ENCODE measurements at places on chromosomes 5 and 9. TPM values are rescaled to one million over a fixed set of nuclear protein-coding genes. Genes with fewer than 3 reads are reported as not detected.

GRCh38 chr9:102087141-102087540 lies 348.7 kb upstream of the GRIN3A start:
- DNase-seq: no peak

The IDNK gene
- total RNA-seq: 5.6 TPM

The PRRT1B gene
- total RNA-seq: 1.9 TPM

GRCh38 chr9:88745276-88746001 lies 210.5 kb downstream of the NXNL2 start:
- no peak for DNase-seq

GRCh38 chr9:15714746-15715145 lies 161.9 kb downstream of the CCDC171 start:
- no peak for DNase-seq

The SLC45A2 gene
- not detected for total RNA-seq

GRCh38 chr9:126991183-126991582 lies 76.6 kb downstream of the RALGPS1 start:
- no peak for DNase-seq

DNA sequence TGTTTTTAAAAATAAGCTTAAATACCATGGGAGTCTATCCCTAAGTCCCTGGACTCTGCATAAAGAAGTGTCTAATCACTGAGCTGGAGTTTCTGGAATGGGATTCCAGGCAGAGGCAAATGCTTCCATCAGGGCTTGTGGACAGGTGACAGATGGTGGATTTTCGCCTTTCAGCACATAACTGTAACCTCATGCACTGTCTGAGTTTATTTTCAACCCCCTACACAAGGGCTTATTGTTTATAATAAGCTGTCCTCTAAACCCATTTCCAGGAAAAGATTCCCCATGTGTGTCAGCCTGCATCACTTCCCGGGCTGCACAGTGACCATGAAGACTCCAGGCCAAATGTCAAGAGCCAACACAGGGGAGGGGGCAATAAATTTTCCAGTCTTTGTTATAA lies 264.0 kb downstream of the PIK3R1 start:
- DNase-seq: no peak

DNA sequence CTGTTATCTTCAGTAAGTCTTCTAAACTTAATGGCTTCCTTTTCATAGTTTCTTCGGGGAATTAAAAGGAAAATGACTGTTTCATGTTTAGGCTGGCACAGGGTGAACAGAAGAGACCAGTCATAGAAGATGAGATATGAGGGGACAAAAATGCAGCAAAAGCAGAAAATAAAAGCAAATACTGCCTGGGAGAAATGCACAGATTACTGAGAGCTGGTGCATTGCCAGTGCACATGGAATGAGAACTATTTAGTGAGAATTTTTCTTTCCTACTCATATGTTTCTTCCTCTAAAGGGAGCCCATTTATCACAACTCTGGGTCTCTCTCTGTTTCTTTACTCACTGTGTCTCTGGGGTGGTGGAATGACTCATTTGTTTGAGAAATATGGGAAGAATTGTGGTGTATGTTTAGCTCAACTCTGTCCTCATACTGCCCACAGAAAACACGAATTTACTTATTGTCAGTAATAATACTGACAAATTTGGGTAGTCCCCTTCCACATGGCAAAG lies 25.9 kb upstream of the ANKRD55 start:
- no peak for DNase-seq

The PCDHB6 gene
- 0.05 TPM for total RNA-seq

DNA sequence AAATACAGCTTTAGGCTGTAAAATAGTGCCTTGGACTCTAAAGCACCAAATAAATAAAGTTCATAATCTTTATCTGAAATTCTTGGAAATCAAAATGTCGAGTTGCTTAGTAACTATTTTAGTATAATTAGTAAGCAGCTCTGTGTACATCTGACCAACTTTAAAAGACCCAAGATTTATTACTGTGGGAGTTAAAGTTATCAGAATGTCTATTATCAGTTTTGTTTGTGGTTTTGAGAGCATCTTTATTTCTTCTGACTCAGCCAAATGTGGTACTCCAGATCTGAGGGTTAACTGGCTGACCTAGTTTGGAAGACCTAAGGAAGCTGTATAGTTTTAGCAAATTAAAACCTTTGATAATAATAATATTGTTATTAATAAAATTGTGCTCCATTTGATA lies 81.2 kb downstream of the PRLR start:
- DNase-seq: no peak
